COR-L47 (cell line): ENCODE measurements at places on chromosomes 1 and 21.

GRCh38 chr1:42417166-42417565, 36.6 kb downstream of the RIMKLA start:
- DNase-seq: no peak

DNA sequence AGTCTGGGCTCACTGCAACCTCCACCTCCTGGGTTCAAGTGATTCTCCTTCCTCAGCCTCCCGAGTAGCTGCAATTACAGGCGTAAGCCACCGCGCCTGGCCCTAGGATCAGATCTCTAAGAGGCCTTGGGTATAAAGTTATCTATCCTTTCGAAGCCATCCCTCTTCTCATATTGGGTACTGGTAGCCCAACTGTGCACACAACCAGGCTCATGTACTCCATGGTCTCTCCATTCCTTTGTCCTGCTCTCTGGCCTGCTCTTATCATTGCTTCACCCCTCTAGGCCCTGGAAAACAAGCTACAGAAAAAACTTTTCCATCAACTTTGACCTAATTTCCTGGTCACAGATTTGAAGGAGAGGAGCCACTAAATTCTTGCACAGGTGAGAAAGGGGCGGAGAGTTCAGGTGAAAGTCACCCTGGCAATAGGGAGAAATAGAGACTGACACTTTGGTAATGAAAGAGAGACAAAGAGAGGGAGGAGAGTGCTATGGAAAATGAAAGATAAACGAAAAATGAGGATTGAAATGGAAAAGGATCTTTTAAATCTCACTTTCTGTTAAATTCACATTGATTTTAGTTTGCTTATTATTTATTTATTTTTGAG, 6.0 kb downstream of the TXNIP start:
- no peak for DNase-seq

DNA sequence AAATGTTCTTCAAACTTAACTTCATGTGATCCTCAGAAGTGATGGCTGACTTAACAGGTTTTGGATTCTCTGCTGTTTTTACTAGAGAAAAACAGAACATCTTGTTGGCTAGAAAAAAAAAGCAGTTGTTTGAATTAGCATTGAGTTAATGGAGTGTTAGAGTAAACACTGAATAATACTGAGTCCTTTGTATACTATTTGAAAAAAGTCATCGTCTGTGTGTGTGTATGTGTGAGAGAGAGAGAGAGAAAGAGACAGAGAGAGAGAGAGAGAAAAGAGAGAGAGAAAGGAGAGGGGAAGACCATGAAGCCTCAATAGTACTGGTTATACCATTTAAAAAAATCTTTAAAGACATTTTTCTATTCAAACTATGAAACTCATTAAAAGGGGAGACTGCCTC, 10.4 kb downstream of the ZNF697 start:
- DNase-seq: no peak

DNA sequence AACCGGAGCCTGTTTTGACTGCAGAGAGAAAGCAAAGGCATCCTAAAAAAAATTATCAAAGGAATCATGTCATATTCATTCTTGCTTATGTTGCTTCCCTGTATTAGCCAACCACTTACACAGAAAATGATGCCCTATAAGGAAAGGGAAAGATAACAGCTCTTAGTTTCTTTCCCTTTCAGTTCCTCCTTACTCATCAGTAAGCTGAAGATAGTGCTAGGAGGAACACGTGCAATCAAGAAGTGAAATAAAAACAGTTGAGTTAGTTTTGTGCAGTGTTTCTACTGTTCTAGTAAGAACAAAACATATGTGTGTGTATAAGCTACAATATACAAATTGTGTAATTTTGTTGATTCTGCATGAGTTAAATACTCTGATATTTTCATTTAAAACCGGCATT, 45.3 kb upstream of the MTF2 start:
- DNase-seq: no peak

- DNase-seq: no peak
Measured at GRCh38 chr1:39905172-39905571, 3.5 kb upstream of the MYCL start.

GRCh38 chr1:194342484-194343262, 1156.3 kb upstream of the B3GALT2 start:
- no peak for DNase-seq

GRCh38 chr1:17770983-17771382, 15.8 kb downstream of the ACTL8 start:
- no peak for DNase-seq

DNA sequence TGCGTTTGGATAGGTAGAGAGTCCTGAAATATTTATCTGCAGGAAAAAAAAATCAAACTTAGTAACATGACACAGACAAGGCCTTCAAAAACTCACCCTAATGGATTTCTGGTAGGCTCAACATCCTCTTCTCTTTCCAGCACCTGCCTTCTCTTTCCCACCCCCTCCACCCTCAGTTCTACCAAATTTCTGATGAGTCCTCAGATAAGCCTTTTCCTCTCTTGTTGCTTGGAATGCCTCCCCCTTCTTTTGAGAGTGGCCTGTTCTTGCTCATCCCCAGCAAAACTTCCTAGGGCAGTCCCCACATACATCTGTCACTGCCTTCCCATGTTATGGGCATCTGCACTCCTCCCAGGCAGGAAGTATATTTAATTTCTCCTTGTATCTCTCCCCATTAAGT, 7.6 kb upstream of the LBR start:
- no peak for DNase-seq

- no peak for DNase-seq
Measured at GRCh38 chr21:27581168-27581567, 614.3 kb upstream of the ADAMTS5 start.

DNA sequence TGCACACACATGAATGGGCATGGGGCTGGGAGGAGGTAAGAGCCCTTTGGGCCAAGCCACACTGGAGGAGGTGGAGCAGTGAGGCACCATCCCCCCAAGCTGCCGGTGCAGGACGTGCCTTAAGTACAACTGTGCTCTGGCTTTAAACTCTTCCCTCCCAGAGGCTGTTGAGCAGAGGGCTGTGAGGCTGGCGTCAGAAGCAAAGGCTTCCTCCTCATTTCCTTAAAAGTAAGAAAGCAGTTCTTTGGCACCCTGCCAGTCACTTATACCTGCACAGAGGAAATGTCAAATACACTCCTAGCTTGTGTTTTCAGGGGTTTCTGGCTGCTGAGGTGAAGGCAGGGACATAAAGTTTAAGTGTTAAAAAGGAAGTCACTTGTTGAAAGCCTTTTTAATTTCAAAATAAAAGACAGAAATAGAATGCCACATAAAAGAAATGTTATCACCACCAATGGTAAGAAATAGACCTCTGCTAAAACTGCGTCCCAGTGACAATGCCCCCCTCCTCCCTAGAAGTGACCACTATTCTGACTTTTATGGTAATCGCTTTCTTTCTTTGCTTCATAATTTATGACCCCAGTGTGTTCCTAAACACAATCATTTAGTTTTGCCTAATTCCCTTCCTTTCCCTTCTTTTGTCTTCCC, 33.0 kb downstream of the LAMC2 start:
- DNase-seq: peak; percentile 48

DNA sequence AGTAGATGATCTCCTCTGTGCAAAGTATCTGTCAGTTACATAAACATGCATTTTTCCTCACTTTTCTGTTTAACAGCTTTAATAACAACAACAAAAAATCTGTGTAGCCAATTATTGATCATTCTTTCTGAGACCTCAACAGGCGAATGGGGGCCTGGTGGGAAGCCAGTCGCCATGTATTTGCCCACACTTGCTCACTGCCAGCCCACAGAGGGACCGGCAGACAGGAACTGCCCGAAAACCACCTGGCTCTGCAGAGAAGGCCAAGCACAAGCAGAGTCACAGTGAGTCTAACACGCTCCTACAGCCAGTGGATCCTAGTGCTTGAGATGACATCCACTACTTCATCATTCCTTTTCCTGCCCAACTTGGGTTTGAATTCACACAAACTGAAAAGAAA, 56.1 kb downstream of the NPHP4 start:
- DNase-seq: no peak

DNA sequence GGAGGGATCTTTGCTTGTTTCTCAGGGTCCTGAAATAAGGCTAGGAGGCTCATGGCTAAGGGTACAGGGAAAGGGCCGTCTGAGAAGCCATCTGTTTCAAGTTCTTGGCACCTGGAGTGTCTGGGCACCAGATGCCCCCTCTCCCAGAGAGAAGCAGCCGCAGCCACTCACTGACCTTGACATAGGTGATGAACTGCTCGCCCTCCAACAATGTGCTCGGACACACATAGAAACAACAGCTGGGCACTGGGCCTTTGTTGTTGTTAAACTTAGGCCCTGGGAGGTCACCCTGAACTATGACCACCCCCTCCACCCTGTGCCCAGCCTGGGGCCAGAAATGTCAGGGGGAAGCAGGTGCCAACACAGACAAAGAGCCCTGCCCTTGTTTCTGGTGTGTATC, 9.2 kb upstream of the TNNI1 start:
- no peak for DNase-seq
